ENCODE measurements at places on chromosomes 3 and 15.

DNA sequence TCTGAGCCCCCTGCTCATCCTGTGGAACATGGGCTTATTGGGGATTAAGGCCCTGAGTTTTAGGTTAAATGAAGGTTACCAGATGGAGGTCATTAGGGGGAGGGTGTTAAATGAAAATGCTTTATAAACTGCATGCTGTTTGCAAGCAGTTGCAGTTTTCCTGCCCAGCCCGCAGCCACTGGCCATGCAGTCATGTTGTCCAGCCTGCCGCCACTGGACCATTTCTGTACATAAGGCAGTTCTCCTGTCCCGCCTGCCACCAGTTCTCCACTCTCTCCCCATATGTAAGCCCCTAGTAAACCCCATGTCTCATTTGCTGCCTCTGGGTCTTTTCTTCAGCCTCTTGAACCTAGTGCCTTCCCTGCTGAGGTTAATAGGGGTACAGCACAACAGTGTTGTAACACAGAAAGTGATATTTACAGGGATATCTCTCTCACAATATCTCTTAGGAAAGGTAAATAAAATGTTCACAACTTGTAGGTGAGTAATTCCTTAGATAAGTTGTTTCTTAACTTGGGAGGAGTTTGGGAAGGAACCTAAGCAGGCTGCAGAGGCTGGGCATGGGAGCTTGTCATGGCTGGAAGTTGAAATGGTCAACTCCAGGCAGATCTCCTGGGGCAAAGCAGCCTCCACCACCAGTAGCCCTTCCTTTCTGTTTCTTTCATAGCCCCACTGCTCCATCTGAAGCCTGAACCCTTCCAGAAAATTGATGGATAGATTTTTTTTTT is 148.2 kb downstream of the CMSS1 start:
- DNase-seq, result no peak

GRCh38 chr3:78506581-78507195 is 1261.1 kb downstream of the ROBO1 start:
- DNase-seq, result no peak

- DNase-seq, result no peak
These were observed 8.8 kb upstream of the SLC15A2 start for GRCh38 chr3:121885386-121885785.

- no peak for DNase-seq
These were observed 61.4 kb upstream of the KLF13 start for GRCh38 chr15:31265090-31265870.

- no peak for DNase-seq
These were observed 83.1 kb downstream of the DIPK2A start for GRCh38 chr3:144054766-144055165.

DNA sequence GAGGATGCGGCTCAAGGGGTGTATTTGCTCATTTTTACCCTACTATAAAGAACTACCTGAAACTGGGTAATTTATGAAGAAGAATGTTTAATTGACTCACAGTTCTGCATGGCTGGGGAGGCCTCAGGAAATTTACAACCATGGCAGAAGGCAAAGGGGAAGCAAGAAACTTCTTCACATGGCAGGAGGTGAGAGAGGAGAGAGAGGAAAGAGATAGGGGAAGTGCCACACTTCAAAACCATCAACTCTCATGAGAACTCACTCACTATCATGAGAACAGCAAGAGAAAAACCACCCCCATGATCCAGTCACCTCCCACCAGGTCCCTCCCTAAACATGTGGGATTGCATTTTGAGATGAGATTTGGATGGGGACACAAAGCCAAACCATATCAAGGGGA is 192.7 kb downstream of the DIPK2A start:
- DNase-seq, result no peak

DNA sequence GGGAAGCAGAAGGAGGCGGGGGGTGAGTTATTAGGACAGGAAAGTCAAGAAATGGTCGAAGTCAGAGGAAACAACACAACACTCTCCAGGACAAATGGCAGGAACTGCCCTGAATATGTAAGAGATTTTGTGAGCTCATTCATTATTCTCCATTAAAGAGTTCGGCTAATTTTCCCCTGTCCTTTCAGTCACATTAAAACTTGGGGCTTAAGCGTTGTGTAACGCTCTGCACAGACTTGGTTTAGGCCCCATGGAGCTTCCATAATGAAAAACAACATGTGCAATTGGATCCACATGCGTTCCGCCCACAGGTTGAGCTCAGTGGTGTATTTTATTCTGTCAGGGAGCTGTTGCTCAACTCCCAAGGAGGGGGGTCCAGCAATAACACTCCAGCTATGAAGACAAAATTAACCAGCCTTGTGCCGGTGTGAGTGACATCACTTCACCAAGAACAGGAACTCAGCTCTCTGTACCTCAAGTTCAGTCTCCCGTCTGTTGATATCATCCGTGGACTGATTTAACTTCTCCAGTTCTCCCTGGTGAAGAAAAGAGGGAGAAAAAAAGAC is 2.3 kb downstream of the SH3BP5 start:
- DNase-seq, result no peak

DNA sequence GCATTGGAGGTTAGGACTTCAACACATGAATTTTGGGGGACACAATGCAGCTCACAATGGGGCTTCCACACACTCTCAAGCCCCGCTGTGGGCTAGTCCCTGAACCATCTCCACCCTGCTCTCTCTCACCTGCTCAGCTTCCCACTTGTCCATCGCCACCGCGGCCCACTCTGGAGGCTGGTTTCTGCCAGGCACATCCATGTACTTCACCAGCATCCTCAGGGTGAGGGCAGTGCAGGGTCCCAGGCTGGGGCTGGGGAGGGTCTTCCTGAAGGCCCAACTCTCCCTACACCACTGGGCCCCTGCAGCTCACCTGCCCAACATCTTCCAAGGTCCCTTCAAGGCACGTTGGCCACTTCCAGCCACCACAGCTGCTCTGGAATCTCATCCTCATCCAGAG is 46.4 kb downstream of the KLF15 start:
- no peak for DNase-seq

- DNase-seq, result no peak
These were observed 516.3 kb upstream of the CADM2 start for GRCh38 chr3:84442533-84442932.

GRCh38 chr3:129230311-129231019 is 18.9 kb upstream of the COPG1 start:
- no peak for DNase-seq

GRCh38 chr3:107092121-107092520 is 285.1 kb upstream of the CCDC54 start:
- no peak for DNase-seq

DNA sequence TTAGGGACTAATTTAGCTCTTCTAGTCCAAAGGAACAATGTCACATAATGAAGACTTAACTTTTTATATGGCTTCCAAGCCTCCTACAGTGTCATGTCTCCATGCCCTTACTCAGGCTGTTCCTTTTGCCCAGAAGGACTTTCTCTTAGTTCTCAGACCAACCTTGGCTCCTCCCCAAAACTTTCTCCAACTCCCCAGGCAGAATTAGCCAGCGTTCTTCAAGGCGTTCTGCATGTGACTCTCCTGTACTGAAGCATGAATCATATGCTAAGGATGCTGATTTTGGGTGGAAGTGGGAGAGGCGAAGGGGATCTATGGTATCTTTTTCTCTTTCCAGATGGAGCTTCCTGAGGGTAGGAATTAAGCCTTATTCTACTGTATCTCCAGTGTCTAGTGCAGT is 335.1 kb upstream of the ICE2 start:
- no peak for DNase-seq

- peak; percentile 49 for DNase-seq
These were observed 376.1 kb upstream of the CFAP20DC start for GRCh38 chr3:59425942-59426341.

DNA sequence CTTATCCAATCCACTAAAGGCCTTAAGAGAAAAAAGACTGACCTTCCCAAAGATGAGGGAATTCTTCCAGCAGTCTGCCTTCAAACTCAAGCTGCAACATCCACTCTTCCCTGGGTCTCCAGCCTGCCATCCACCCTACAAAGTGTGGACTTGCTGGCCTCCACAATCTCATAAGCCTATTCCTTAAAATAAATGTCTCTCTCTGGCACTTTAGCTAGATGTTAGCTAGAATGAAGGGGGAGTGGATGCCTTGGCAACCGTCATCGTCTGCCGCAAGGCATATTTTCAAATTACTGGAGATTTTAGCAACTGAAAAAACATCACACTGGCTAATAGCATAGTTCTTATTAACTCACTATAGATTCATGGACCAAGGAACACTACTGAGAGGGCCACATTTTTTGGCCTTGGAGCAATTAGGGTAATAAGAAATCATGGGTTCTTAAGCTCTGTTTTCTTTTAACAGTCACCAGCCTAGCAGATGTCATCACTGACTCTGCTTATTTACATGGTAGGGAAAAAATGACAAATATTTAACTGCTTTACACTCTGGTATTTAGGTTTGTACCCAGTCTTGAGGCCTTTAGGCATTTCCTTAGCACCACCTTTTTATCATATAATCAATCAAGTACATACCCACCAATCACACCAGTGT is 245.3 kb downstream of the MYRIP start:
- DNase-seq, result no peak

GRCh38 chr3:170745211-170745718 is 124.7 kb downstream of the RPL22L1 start:
- no peak for DNase-seq

DNA sequence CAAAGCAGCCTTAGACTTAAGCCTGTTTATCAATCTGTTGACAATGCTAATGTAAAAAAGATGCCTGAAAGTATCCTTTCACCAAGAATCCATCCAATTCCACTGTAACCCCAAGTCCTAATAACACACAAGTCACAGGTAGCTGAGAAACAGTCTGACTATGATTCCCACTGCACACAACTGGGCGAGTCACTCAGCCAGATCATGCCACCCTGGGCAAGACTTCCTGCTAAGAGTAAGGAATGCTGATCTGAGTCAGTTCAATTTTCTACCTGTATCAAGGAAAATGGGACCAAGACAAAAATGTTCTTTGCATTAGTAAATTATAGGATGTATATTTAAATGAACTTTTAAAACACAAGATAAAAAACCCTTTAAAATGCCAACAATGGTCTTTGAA is 33.3 kb downstream of the NPTN start:
- DNase-seq, result no peak

GRCh38 chr3:72320955-72321303 is 527.3 kb downstream of the SHQ1 start:
- no peak for DNase-seq

DNA sequence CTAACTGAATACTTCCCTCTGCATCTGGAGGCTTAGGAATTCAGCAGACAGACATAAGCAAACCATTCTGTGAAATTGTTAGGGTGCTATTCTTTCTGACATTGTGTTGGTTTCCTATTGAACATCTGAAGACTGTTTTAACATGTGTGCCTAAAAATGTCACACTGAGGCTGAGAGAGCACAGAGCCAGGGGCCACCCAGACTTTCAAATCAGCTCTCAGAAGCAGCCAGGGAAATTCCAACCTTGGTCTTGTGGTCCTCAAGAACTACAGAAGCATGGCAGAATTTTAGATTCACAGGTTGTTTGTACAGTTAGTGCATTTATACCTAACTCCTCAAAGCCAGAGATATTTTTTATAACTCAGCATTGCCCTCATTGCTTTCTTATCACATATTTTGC is 929.2 kb upstream of the CFAP20DC start:
- DNase-seq, result no peak

DNA sequence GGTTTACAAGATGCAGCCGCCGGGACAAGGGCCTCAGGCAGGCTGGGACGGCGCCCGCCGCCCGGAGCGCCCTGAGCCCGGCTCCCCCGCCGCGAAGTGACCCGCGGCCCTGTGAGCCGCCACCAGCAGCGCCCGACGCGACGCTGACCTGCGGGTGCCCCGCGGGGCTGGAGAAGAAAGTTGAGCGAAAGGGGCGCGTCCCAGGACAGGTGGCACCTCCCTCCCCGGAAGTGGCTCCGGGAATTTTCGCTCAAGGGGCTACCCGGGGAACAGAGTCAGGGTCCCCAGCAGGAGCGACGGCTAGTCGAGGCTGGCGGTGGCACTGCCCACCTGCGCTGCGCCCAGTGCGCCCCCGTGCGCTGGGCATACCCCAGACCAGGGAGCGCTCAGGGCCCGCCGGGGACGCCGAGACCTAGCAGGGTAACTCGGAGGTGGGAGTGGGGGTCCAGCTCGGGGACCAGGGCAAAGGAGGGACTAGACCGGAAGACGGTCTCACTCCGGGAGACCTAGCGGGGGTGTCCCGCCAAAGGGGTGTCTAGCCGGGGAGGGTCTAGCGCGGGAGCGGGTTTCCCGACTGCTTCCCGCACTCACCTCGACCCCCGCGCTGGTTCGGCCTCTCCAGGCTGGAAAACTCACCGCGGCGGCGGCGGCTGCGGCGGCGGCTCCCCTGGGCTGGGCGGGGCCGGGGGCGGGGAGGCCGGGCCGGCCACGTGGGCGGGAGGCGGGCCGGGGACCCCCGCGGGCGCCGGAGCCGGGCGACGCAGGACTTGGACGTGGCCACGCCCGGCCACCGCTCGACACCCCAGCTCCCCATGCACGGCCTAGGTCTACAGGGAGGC is 18.4 kb downstream of the SPATA12 start:
- no peak for DNase-seq

GRCh38 chr15:47983533-47983932 is 137.3 kb upstream of the SLC24A5 start:
- no peak for DNase-seq

DNA sequence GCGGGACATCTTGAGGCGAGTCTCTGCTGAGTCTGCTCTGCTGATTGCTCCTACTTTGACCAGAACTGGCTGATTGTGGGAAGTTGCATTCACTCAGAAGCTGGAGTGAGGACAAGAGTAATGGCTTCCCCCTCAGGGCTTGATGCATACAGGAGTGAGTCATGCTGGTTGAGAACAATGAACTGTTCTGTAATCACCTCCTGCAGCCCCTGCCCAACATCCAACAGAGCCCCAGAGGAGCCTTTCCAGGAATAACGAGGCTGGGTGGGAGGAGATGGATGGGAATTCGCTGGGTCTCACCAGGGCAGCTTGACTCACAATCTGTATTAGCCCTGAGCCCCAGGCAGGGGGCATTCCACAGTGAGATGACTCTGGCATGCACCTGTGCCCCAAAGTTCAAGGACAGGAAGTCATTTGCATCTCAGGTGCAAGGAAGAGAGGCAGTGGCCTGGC is 85.0 kb downstream of the RAB11A start:
- DNase-seq, result no peak

- no peak for DNase-seq
These were observed 570.6 kb upstream of the UBE2E2 start for GRCh38 chr3:22632536-22632935.

DNA sequence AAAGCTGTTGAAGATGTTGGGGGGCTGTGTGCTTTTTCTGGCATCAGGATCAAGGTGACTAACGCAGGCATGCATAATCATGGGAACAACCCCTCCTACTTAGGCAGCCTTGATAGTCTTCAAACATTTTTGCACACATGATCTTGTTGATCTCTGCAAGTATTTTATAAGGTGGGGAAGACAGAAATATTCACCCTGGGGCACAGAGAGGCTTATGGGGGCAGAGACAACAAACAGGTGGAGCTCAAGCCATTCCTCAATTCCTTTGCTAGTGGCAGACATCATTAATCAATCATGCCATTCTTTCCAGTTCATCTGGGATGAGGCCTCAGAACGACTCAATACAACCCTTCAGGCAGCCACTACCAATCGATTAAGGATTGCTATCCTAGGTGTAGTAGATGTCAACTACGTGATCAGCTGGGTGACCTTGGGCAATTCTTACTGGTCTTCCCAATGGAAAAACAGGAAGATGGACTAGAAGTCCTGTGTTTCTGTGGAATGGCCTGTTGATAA is 110.3 kb upstream of the SMAD3 start:
- DNase-seq, result no peak

- DNase-seq, result peak; percentile 15
These were observed 29.7 kb downstream of the STARD9 start for GRCh38 chr15:42604894-42605744.

- peak; percentile 83 for DNase-seq
These were observed 105.7 kb downstream of the AKAP13 start for GRCh38 chr15:85485956-85486567.

GRCh38 chr3:10357592-10358308 is 36.8 kb upstream of the SEC13 start:
- DNase-seq, result no peak

All from CD4-positive, alpha-beta T cell treated with Interleukin-4 for 1 hour (primary cell).